ENCODE measurements at places on chromosomes 7 and 10.

- DNase-seq = no peak
These were observed 285.7 kb downstream of the NXPH1 start for GRCh38 chr7:8719102-8719501.

DNA sequence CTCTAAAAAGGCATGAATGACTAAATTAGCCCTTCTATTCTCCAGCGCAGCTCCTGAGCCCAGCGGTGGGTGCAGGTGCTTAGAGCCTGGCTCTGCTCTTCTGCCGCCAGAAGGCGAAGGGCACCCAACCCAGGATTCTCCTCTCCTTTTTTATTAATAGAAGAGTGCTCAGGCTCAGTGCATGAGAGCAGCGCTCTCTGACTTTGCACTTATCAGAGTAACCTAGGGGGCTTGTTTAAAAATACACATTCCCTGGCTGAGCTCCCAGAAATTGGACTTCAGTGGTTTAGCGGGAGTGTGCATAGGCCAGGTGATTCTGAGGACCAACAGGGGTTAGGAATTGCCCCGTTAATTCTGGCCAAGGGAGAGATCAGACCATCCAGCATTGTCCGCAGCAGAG is 1.7 kb upstream of the PFKP start:
- DNase-seq = no peak

DNA sequence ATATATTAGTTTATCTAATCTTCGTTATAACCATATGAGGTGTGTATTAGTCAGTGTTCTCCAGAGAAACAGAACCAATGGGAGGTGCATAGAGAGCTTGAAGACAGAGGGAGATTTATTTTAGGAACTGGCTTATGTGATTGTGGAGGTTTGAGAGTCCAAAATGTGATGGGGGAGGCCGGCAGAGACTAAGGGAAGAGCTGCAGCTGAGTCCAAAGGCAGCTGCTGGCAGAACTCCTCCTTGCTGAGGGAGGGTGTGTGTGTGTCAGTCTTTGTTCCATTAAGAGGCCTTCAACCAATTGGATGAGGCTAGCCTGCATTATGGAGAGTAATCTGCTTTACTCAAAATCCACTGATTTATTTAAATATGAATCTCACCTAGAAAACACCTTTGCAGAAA is 165.1 kb downstream of the SH3PXD2A start:
- DNase-seq = no peak

- DNase-seq = no peak
These were observed 63.1 kb downstream of the MTPAP start for GRCh38 chr10:30285970-30286369.

GRCh38 chr7:99021941-99022560 is 121.9 kb downstream of the SMURF1 start:
- DNase-seq = no peak

- no peak for DNase-seq
These were observed 20.7 kb upstream of the KMT2E start for GRCh38 chr7:104993217-104993862.

DNA sequence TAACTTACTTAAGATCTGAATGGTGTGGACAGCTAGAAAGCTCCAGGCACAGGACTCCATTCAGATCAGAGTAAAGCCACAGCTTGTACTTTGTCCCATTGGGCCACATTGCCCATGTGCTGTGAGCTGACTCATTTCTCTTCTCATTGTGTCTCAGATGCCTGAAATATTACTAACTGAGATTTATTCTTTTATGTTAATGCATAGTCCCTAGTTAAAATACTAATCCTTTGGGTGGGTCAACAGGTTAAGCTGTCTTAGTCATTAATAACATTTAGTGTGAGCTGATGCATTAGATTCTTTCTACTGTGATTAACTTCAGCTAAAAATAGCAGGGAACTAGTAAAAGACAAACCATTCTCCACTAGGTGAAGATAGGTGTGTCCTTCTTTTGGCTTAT is 104.7 kb upstream of the ARMC3 start:
- no peak for DNase-seq

DNA sequence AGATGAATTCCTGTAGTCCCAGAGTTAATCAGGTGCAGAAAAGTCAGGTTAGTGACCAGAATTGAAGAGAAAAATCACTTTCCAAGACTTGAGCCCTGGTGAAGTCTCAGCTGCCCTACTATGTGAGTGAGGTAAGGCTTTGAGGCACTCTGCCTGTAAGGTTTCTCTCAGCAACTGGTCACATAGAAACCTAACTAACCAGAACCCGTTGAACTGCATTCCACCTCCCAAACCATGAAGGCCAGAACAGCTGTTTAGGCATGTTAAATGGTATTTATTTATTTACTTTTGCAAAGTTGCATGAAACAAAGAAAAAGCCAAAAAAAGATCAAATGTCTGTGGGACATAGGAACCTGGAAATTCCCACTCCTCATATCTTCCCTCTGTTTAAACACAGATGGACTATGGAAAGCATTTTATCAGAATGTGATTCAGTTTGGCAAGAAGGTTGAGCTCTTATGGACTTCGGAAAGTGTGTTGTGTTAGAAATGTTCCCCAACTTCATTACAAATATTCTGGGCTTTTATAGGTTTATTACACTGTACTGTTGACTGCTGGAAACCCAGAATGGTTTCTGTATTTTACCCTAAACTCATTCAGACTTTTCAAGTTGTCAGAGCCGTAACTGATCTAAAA is 12.8 kb upstream of the GPR85 start:
- DNase-seq = no peak

DNA sequence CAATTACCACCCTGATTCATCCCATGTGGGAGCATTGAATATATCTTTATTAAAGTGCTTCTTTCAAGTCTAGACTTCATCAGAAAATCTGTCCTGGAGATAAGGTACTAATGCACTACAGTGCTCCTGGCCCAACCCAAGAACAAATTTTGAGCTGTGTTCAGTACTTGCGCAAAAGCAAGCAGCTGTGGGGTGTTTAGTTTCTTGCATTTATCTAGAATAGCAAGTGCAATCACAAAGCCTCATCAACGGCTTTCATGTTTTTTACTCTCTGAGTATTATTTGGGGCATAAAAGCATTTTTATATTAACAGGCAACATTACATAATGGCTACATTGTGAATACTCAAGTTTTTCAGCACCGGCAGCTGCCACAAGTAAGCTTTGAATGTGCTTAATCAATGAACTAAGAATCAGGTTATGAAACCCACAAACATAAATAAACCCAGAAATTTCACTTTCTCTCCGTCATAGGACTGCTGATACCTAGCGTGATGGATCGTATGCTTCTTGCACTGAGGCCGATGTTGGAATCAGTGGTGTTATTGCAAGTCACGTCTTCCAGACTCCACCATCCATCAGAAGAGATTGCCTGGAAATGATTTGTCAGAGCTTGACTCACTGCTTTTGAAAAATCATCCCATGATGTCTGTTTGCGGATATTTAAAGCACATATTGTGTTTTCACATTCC is 113.1 kb downstream of the CTTNBP2 start:
- no peak for DNase-seq

DNA sequence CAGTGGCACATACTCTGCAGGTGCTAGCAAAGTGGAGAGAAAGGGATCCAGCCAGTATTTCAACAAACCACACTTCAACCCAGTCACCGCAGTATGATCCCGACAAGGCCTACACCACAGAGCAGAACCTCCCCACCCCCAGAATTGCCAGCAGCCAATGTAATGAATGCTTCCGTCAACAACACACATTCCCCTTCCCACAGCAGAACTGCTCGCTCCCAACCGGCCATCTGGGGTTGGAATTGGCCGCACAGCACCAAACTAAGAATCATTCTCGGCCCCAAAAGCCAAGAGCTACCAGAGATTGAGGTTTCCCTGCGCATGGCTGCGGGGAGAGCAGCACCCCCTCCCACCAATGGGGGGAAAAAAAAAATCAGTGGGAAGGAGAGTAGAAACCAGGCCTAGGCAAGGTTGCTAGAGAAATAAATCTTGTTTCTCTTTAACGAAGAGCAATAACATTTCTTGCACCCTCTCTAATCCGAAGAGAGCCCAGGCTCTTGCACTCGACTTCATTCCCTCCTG is 1.1 kb downstream of the WASL start:
- DNase-seq = peak; percentile 90

DNA sequence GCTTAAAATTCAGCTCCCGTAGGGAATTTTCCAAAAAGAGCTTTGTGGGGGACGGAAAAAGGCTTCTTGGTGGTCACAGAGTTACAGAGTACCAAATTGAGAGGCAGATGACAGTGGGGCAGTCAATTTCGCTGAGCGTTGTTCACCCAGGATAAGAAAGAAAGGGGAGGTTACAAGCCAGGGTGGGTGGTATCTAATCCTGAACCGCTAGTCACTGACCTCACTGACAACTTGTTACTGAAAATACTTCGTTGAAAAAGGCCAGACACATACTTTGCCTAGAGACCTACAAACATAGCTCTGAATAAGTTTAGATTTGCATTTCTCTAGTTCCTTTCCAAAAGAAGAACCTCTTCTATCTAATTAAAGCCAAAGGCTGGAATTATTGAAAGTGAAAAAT is at the start of gene CTNNA3:
CTNNA3 (minus strand) TSS at position 167 of the 400 bp plus-strand sequence.
- no peak for DNase-seq

- peak; percentile 9 for DNase-seq
These were observed 1.4 kb downstream of the MAGI2 start for GRCh38 chr7:79452032-79452494.

GRCh38 chr10:6273351-6273750 is 70.6 kb downstream of the PFKFB3 start:
- DNase-seq = no peak

Measured in inflammatory macrophage (primary cell).